Esophagus muscularis mucosa (tissue), 4 donors: ENCODE measurements at places on chromosomes 13 and 19.

- DNase-seq: no peak
These were observed 49.9 kb downstream of the GNG7 start for GRCh38 chr19:2652504-2653099.

DNA sequence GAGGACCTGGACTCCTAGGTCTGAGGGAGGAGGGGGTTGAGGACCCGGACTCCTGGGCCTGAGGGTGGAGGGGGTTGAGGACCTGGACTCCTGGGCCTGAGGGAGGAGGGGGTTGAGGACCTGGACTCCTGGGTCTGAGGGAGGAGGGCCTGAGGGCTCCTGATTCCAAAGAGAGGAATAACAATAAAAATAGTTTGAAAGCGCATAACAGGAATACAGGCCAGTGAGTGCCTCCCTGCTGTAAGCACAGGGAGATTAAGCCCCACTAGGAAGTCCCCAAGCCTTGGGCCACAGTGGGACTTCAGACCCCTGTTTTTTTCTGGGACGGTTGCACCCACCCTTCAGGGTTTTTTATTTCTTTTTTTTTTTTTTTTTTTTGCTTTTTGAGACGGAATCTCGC lies 1.2 kb upstream of the SBK2 start:
- DNase-seq: no peak

- no peak for DNase-seq
These were observed 3.2 kb downstream of the GPR183 start for GRCh38 chr13:99303863-99304521.

DNA sequence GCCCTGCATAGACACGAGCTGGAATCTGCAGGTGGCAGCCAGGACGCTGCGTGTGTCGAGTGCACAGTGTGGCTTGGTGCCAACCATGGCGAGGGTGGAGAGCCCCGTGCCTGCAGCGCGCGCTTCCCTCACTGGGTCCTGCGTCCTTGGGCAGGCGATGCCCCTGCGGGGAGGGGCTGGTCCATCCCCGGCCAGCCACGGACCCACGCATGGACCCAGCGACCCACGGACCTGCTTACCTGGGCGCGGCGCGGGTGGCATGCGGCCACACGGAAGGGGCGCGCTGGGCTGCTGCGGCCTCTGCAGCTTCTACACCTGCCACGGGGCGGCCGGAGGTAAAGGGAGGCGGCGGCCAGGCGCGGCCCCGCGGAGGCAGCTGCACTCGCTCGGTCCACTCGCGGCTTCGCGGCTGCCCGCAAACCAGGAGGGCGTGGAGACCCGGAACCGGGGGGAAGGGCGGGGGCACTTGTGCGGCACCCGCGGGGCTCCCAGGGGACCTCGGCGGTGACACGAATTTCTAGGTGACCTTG lies 569 bp upstream of the MCF2L start:
- no peak for DNase-seq

DNA sequence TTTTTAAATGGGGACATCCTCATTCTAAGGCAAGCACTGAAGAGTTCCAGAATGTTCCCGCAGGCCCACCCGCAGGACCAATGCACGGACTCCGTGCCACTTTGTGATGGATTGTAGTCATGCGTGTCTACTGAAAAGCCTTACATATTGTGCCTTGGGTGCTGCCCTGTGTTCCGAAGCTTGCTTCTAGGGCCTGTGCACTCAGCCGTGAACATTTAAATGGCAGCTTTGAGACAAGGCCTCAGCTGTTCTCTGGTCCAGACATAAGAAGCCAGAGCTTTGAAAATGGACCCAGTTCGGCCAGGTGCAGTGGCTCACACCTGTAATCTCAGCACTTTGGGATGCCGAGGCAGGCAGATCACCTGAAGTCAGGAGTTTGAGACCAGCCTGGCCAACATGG lies 75.3 kb upstream of the CACNA1A start:
- no peak for DNase-seq

DNA sequence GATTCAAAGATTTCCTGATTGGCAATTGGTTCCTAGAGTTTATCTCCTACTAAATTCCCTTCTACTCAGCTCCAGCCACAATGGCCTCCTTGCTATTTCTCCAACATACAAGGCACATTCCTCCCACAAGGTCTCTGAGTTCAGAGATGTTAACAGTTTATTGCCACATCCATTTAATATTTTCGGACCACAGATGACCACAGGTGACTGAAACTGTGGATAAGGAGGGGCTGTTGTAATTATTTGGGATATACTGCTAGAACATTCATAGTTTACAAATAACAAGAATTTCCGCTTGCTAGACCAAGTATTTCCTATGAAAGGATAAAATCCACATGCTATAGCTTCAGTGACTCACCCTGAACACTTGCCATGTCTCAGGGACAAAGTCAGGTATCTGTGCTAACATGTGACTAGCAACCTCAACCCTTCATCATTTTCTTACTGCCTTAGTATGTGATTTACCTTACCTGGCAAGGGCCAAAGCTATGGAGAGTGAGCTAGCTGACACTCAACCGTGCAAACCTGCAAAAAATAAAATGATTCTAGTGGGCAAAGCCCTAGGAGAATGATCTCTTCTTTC lies 117.7 kb downstream of the TBC1D4 start:
- DNase-seq: no peak

GRCh38 chr13:37889820-37890219 lies 20.2 kb upstream of the TRPC4 start:
- DNase-seq: no peak

DNA sequence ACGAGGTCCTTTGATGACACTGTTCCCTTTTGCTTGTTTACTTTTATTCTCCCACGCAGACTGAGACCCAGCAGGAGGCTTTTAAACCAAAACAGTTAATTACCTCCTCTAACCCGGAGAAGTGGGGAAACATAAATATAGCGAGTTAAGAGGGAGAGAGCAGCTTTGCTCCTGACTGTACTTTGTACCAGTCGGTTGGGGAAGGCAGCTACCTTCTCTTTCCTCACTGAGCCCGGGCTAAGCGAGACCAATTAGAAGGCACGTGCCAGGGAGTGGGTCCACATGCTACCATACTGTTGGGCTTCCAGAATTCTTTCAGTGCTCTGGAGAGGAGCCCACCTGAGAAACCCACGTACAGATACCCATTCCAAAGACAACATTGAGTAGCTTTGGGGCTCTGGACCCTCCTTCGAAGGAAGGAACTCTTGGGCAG lies 124.2 kb downstream of the ZIC5 start:
- DNase-seq: no peak

GRCh38 chr13:45198924-45199323 lies 1.9 kb downstream of the KCTD4 start:
- no peak for DNase-seq

GRCh38 chr13:32446220-32446619 lies 18.3 kb upstream of the N4BP2L1 start:
- DNase-seq: no peak

- no peak for DNase-seq
These were observed 23.2 kb downstream of the ZMYM2 start for GRCh38 chr13:19981685-19982238.

DNA sequence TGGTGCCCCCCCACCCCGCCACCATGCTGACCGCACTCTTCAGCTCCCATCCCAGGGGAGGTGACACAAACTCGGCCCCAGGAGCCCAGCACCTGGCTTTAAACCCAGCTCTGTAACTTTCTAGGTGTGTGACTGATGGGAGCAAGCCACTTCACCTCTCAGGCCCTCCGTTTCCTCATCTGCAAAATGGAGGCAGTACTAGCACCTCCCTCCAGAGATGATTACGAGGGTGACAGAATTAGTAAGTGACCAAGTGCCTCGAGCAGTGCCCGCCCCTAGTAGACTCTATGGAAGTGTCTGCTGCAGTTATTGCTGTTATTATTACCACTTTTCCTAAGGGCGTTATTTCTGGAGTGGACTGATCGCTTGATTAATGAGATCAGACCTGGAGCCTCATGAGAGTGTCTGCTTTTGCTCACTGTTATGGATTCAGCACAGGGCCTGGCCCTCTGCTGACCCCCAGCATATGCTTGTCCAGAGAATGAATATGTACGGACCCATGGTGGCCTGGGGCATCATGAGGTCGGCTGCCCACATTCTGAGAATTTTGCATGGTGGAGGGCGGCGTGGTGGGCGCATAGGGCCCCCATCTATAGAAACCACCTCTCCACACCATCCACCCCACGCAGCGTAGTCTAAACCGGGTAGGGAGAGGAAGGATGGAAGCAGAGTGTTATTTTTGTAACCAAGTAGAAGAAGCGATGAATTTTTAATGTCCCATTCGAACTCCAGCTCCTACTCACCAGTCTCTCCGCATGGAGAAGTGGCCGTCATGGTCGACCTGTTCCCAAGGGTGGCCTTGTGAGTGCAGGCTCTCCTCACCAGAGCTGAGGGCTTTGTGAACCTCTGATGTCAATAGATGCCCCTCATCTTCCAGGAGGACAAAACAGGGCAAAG lies 48.2 kb downstream of the CAPN12 start:
- DNase-seq: no peak
